A549 treated with dexamethasone at 1 μM for 4 hours (cell line): ENCODE measurements at places on chromosomes 5 and 9. TPM values are rescaled to one million over a fixed set of nuclear protein-coding genes. Genes with fewer than 3 reads are reported as not detected.

WDR31 gene
- total RNA-seq, result 0.85 to 1.6 TPM (median 1.2 TPM) in 5 replicates

MYMK gene
- total RNA-seq, result not detected in 5 replicates

LPAR1 gene
- 18.5 to 24.7 TPM (median 23.6 TPM) in 5 replicates for total RNA-seq

SLC36A1 gene
- 5.5 to 9.6 TPM (median 8.8 TPM) in 5 replicates for total RNA-seq

ZFP37 gene
- 1.4 to 2.0 TPM (median 1.7 TPM) in 5 replicates for total RNA-seq

SPATA31D4 gene
- total RNA-seq, result not detected in 5 replicates

SELENOP gene
- total RNA-seq, result 0.13 to 0.34 TPM (median 0.21 TPM) in 5 replicates

PCDHB9 gene
- total RNA-seq, result 0.02 to 0.07 TPM in 2 of 5 replicates, not detected in the others

GNA14 gene
- total RNA-seq, result 0.09 TPM in 1 of 5 replicates, not detected in the others

LIFR gene
- 7.1 to 13.4 TPM (median 11.1 TPM) in 5 replicates for total RNA-seq

GRXCR2 gene
- not detected in 5 replicates for total RNA-seq

HBEGF gene
- total RNA-seq, result 5.5 to 6.7 TPM (median 5.7 TPM) in 5 replicates

INSL6 gene
- not detected in 5 replicates for total RNA-seq

MCIDAS gene
- total RNA-seq, result 1.4 to 3.0 TPM (median 1.9 TPM) in 5 replicates

LTC4S gene
- 0.18 to 0.27 TPM (median 0.21 TPM) in 4 of 5 replicates, not detected in the other for total RNA-seq

CNTNAP3B gene
- 10.3 to 17.3 TPM (median 15.3 TPM) in 5 replicates for total RNA-seq

PAXX gene
- total RNA-seq, result 43.1 to 70.9 TPM (median 62.8 TPM) in 5 replicates

ANXA2R gene
- total RNA-seq, result 2.8 to 4.1 TPM (median 3.1 TPM) in 5 replicates

APBA1 gene
- 0.13 to 0.68 TPM (median 0.15 TPM) in 5 replicates for total RNA-seq

PCDH12 gene
- 0.01 to 0.06 TPM (median 0.02 TPM) in 3 of 5 replicates, not detected in the others for total RNA-seq

C5orf52 gene
- not detected in 5 replicates for total RNA-seq

LIX1 gene
- not detected in 5 replicates for total RNA-seq

MEF2C gene
- total RNA-seq, result 0.01 to 0.02 TPM (median 0.01 TPM) in 3 of 5 replicates, not detected in the others

SLIT3 gene
- total RNA-seq, result 12.9 to 21.8 TPM (median 18.6 TPM) in 5 replicates

PDE6A gene
- 0.20 to 0.32 TPM (median 0.30 TPM) in 5 replicates for total RNA-seq

EQTN gene
- 0.20 to 0.21 TPM in 2 of 5 replicates, not detected in the others for total RNA-seq

FREM1 gene
- not detected in 5 replicates for total RNA-seq

WDR36 gene
- 13.2 to 22.3 TPM (median 19.0 TPM) in 5 replicates for total RNA-seq
